ENCODE measurements at places on chromosomes 6 and 20.

GRCh38 chr6:84278321-84278998, 51.0 kb upstream of the CEP162 start:
- DNase-seq: no peak

- DNase-seq: no peak
Observed at GRCh38 chr20:2516399-2516798, 7.7 kb upstream of the ZNF343 start.

GRCh38 chr6:134706153-134706552, 243.7 kb downstream of the ALDH8A1 start:
- no peak for DNase-seq

GRCh38 chr6:10174056-10174455, 240.8 kb downstream of the TFAP2A start:
- DNase-seq: no peak

- DNase-seq: no peak
Observed at GRCh38 chr6:8005136-8005535, 59.1 kb downstream of the BLOC1S5 start.

DNA sequence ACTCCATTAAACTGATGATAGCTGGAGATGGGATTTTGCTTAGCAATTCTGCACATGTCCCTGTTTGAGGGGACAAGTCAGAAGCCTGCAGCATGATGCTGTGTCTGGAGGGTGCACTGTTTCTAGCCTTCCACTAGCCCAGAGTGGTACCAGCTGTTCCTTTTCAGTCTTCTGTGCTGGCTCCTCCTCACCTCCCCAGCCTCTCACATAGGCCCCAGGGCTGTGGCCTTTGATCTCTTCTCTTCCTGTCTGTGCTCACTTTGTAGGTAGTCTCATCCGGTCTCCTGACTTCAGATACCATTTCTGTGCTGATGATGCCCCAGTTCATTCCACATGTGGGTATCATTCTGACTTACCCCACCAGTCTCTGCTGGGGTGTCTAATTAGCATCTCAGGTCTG, 126.3 kb downstream of the HIVEP1 start:
- no peak for DNase-seq

All from activated CD8-positive, alpha-beta memory T cell treated with anti-CD3 and anti-CD28 coated beads for 4 hours (primary cell).